Stimulated activated CD8-positive, alpha-beta memory T cell treated with anti-CD3 and anti-CD28 coated beads, Interleukin-4, amount 100 ng/mL, for 4 hours (primary cell): ENCODE measurements at places on chromosomes 13 and 19.

GRCh38 chr13:77489566-77490337, 45.8 kb upstream of the SCEL start:
- no peak for DNase-seq

DNA sequence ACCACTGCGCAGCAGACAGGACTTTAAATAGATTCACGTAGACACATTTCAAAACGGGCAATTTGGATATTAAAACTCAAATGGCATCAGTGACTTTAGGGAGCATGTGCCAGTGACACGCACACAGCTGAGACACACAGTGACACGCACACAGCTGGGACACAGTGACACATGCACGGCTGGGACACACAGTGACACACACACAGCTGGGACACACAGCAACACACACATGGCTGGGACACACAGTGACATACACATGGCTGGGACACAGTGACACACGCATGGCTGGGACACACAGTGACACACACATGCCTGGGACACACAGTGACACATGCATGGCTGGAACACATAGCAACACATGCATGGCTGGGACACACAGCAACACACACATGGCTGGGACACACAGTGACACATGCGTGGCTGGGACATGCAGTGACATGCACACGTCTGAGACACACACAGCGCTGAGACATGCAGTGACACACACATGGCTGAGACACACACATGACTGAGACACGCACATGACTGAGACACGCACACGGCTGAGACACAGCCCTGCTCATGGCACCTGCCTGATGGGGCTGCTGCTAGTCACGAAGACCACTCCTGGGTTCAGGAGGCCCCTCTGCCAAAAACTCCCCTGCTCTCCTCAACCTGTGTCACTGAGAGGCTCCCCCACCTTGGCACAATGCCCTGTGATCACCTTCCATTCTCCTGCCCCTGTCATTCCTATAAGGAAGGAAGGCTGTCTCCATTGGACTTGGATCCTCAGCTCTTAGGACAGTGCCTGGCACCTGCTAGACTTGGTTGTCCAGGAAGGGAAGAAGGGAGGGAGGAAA, 52.5 kb downstream of the SOX1 start:
- DNase-seq, result no peak

DNA sequence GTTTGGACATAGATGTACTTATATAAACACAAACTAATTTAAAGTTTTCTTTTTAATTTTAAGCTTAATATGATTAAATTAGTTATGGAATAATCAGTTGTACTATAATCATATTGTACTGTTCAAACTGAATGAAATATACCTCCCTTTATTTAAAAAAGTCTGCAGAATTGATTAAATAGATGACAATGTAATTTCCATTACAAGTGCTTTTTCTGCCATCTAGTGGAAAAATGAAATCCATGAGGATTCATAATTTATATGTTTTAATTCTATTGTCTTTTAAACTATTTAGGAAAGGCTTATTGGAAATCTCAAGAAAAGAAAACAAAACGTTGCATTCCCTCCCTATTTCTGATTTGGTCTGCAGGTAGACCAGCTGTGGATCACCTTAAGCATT, 30.9 kb downstream of the MZT1 start:
- DNase-seq, result no peak

GRCh38 chr13:63938851-63939250, 2523.2 kb upstream of the PCDH20 start:
- no peak for DNase-seq

- DNase-seq, result no peak
Observed at GRCh38 chr13:59064042-59064441, 1099.7 kb downstream of the DIAPH3 start.

DNA sequence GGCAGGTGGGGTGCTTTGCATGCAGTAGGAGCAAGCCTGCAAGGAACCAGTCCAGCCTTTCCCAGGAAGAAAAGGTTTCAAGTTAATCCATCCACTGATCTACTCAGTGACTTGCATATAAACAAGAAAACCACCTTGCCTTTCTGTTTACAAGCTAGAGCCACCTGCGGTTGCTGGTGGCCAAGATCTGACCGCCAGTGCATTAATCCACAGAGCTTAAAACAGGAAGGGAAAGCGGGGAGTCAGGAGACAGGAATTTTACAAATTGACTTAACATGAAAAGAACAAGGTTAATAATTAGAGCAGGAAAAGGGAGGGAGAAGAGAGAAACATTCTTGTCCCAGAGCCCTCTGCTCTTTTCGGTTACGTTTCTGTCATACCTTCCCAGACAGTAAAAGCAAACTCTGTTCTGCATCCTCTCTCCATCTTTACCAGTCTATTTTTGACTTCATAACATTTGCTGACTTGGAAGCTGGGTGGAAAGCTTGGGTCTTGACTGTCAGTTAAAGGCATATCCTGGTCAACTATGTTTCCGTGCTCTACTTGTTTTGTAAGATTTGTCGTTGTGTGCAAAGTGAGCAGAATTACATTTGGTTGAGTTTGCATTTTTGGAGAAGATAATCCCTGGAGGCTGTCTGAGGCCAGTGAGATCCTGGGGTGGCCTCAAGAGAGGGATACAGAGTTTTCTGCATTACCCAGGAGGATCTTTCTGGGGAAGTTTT, 760.6 kb downstream of the EFNB2 start:
- DNase-seq, result no peak

DNA sequence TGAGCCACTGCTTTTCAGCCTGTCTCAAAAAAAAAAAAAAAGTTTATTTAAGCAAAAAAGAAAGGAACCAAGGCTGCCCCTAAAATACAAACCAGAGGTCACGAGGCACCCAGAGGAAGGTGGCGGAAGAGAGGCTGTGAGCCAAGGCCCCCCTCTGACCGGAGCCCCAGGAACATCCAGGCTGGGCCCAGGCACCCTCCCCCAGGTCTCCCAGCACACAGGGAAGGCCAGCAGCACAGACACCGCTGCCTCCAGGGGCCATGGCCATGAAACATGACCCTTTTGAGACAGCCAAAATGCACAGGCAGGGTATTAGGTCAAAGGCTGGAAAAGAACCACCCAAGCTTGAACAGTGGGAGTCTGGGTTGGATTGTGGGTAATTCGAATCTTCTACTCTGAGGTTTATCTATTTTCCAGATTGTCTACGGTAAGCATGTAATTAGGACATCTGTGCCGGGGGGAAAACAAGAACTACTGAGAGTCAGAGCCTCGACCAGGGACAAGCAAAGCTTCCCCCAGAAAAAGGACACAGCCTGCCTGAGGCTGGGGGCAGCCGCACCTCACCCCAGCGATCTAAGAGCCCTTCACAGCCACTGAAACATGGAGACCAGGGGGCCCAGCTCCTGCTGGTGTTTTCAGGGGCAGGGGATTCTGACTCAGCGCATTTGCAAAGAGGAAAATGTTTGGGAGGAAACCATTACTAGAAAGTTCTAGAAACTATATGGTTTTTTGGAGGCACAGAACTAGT, 8.4 kb downstream of the PEX11G start:
- DNase-seq, result no peak

DNA sequence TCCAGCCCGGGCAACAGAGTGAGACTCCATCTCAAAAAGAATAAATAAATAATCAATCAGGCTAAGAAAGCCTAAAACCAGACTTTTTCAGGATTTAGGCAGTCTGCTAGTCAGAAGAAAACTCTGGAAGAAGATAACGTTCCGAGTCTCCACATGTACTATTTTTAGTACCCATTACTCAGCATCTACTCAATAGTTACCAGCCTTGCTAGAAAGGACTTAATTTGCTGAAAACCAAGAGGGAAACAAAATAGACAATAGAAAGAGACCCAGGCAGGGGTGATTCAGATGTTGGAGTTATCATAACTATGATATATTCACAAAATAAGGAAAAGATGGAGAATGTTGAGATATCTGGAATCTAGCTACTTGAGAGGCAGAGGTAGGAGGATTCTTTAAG, 3.6 kb upstream of the LIN7B start:
- DNase-seq, result no peak

- peak; percentile 20 for DNase-seq
Observed at GRCh38 chr19:10568062-10568825, 535 bp downstream of the CDKN2D start.
